Stimulated activated naive B cell treated with anti-CD40 and anti-IgM and Interleukin-4, amounts not matched to agents 10 μg/mL and 1 μg/mL and 100 μg/mL, for 72 hours (primary cell): ENCODE measurements at places on chromosomes 1 and 21.

DNA sequence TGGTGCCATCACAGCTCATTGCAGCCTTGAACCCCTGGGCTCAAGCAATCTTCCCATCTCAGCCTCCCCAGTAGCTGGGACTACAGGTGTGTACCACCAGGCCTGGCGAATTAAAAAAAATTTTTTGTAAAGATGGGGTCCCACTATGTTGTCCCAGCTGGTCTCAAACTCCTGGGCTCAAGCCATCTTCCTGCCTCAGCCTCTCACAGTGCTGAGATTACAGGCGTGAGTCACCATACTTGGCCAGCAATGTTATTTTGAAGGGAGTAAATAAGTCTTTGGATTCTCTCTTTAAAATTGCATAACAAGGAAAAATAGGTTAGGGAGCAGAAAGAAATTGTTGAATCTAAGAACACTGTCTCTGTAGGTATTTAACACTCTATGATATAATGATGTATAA lies 111.3 kb downstream of the RPS6KC1 start:
- no peaks in the 10 kb centered on the region for H3K4me1 ChIP-seq
- no peaks in the 10 kb centered on the region for H3K27me3 ChIP-seq

DNA sequence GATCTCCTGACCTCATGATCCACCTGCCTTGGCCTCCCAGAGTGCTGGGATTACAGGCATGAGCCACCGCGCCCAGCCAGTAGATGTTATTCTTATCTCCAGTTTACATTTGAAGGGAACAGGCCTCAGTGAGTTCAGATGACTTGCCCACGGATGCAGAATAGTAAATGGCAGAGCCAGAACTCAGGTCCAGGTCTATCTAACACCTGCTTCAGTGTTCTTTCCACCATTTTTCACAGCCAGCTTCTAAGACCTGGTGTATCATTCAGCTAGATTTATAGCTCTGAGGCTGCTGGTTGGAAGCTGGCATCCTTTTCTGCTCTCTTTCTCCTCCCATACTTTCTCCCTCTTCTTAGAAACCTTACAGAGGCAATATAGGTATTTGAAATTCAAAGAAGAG lies 10.8 kb downstream of the FABP3 start:
- peaks cover 2% of the 10 kb centered on the region for H3K4me1 ChIP-seq
- DNase-seq, result no peak
- H3K27ac ChIP-seq, result no peak overlapping the region
- H3K27me3 ChIP-seq, result no peaks in the 10 kb centered on the region

- peaks cover 58% of the 10 kb centered on the region for H3K27me3 ChIP-seq
- peak; percentile 37 for DNase-seq
- no peak overlapping the region for H3K4me3 ChIP-seq
- peaks cover 49% of the 10 kb centered on the region for H3K4me1 ChIP-seq
- no peak overlapping the region for H3K27ac ChIP-seq
- peaks cover 9% of the 10 kb centered on the region for H3K36me3 ChIP-seq
These were observed 28.2 kb upstream of the ETS2 start for GRCh38 chr21:38777531-38777930.

DNA sequence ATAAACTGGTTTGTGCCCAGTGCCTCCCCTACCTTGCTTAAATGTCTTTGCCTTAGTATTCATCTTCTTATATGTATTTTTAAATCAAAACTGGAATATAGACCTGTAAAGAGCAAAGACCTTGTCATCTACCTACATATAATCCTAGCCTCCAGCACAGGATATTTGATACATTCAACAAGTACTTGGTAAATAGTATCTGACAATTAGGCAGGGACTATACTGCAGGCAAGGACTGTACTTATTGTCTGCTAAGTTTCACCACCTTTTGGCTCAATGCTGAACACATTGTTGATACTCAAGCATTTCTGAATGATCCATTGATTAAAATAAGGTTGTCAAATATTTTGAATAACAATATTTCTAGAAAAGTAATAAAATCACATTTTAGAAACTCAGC lies 96.4 kb downstream of the PKN2 start:
- H3K4me3 ChIP-seq, result no peak overlapping the region
- no peak for DNase-seq
- peaks cover 2% of the 10 kb centered on the region for H3K4me1 ChIP-seq
- no peak overlapping the region for H3K27ac ChIP-seq
- peaks cover 44% of the 10 kb centered on the region for H3K36me3 ChIP-seq
- no peaks in the 10 kb centered on the region for H3K27me3 ChIP-seq

GRCh38 chr1:179087665-179088064 lies 5.8 kb downstream of the TOR3A start:
- DNase-seq, result no peak
- peak overlapping the region; percentile 47 for H3K27ac ChIP-seq
- H3K4me1 ChIP-seq, result peaks cover 27% of the 10 kb centered on the region
- H3K27me3 ChIP-seq, result no peaks in the 10 kb centered on the region
- no peak overlapping the region for H3K4me3 ChIP-seq

- peaks cover 55% of the 10 kb centered on the region for H3K4me1 ChIP-seq
- H3K4me3 ChIP-seq, result peak overlapping the region; percentile 75
- H3K27me3 ChIP-seq, result no peaks in the 10 kb centered on the region
- peak overlapping the region; percentile 97 for H3K27ac ChIP-seq
- H3K36me3 ChIP-seq, result peaks cover 51% of the 10 kb centered on the region
- peak; percentile 85 for DNase-seq
These were observed 19.8 kb downstream of the KMO start for GRCh38 chr1:241551759-241552638.

GRCh38 chr21:31730712-31731055 lies 1.2 kb downstream of the SCAF4 start:
- H3K27me3 ChIP-seq, result no peaks in the 10 kb centered on the region
- H3K4me1 ChIP-seq, result peaks cover 7% of the 10 kb centered on the region
- H3K4me3 ChIP-seq, result no peak overlapping the region
- H3K27ac ChIP-seq, result peak overlapping the region; percentile 89
- H3K36me3 ChIP-seq, result no peaks in the 10 kb centered on the region

DNA sequence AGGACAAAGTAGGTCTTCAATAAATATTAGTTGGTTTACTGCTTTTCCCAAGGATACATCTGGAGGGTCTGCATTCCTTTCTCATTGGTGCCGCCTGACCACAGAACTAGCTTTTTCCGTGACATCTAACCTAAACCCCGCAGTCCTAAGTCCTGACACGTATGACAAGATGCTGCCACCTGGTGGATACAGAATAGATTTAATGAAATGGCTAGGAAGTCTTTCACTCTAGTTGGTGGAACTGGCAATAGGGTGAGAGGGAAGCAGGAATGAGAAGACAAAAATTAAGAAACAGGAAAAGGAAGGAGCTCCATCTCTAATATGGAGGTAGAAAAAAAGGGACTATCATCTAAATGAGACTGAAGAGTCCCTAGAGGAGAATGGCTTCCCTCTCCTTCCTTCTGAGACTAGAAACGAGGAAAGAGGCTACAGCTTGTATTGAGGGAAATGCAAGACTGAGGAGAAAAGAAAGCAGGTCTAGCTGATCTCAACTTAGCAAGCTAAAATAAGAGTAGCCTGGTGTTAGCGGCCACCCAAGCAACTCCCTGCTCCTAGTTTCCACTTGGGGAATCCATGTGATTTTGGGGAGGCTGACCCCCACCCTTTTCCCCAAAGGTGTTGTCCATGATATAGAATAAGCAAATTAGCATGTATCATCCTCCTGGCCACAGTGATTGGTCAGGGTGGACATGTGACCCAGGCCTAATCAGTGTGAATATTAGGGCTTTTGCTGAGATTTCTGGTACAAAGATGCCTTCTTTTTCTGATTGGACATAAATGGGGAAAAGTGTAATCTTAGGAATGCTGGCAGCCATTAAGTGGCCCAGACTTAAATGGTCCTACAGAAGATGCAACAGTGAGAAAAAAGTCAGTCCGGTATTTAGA lies 5.9 kb downstream of the RFX5 start:
- DNase-seq, result peak; percentile 23
- H3K27me3 ChIP-seq, result no peaks in the 10 kb centered on the region
- H3K36me3 ChIP-seq, result peaks cover 35% of the 10 kb centered on the region
- H3K4me3 ChIP-seq, result no peak overlapping the region

GRCh38 chr1:6450943-6451373 lies 15.0 kb downstream of the TNFRSF25 start:
- H3K27ac ChIP-seq, result no peak overlapping the region
- H3K27me3 ChIP-seq, result peaks cover 76% of the 10 kb centered on the region
- peaks cover 1% of the 10 kb centered on the region for H3K36me3 ChIP-seq
- peaks cover 23% of the 10 kb centered on the region for H3K4me1 ChIP-seq
- no peak for DNase-seq
- H3K4me3 ChIP-seq, result no peak overlapping the region

DNA sequence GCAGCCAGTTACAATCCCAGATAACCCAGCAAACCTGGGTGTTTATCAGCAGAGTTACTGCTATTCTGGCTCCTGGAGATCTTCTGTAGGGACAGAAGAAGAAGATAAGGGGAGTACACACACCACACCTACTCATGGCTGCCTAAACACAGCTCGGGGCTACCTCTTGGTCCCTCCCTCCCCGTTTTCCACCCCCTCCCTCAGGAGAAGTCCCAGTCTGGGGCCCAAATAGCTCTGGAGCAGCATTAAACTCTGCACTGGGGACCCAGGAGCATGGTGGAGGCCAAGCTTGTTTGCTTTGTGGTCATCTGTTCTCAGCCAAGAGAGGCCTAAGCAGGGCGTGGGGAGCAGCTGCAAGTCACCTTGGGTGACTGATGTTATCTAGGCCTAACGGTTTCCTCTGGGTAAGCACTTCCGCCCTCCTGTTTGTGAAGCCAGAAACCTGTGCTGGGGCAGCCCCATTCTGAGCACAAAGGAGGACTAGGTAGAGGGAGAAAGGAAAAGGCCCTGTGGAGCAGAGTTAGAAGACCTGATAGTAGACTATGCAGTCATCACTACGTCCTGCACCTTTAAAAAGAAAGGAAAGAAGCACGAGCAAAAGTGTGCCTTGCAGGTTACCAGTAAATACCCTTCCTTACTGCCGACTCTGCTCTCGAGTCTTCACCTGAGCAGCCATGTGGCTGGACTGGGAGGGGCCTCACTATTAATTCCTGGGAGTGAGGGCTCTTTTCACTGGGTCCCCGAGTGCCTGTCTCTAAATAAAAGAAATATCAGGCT lies 2.0 kb upstream of the RCSD1 start:
- peaks cover 79% of the 10 kb centered on the region for H3K4me1 ChIP-seq
- peaks cover 17% of the 10 kb centered on the region for H3K36me3 ChIP-seq
- no peaks in the 10 kb centered on the region for H3K27me3 ChIP-seq
- H3K4me3 ChIP-seq, result peak overlapping the region; percentile 98

DNA sequence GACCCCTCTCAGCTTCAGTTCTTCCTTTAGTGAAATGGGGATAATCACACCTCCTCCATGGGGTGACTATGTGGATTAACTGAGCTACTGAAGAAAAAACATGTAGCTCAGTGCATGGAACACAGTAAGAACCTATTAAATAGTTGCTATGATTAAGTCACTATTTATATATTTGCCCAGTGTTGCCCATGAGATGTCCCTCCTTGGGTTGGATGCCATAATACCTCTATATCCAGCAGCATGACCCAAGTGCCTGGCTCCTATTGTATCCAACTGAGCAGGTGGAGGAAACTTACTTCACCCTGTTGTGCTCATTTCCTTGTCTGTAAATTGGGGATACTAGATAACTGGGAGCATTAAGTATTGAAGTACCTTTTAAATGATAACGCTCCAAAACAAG lies 47.1 kb upstream of the CYP2J2 start:
- peaks cover 27% of the 10 kb centered on the region for H3K27me3 ChIP-seq
- peaks cover 2% of the 10 kb centered on the region for H3K4me1 ChIP-seq
- H3K36me3 ChIP-seq, result no peaks in the 10 kb centered on the region

- H3K27ac ChIP-seq, result no peak overlapping the region
- peaks cover 3% of the 10 kb centered on the region for H3K36me3 ChIP-seq
- no peak for DNase-seq
- no peak overlapping the region for H3K4me3 ChIP-seq
- H3K4me1 ChIP-seq, result peaks cover 19% of the 10 kb centered on the region
- H3K27me3 ChIP-seq, result no peaks in the 10 kb centered on the region
These were observed 8.4 kb downstream of the UBASH3A start for GRCh38 chr21:42411891-42412635.

DNA sequence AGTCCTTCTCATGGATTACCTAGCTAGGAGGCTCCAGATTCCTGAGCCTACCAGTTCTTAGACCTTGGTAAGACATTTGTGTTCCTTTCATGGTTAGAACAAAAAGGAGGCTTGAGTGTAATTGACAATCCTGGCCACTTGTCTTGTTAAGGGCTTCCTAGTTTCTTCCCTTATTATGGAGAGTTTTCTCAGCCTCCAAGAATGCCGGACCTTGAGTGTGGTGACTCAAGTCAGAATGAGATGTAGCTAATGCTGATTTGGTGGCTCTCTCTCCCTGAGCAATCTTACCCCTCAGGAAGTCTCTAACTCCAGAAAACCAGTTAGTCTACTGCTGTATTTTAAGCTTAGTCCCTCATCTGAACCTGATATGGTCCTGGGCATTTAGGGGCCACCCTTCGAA lies 14.3 kb downstream of the CHI3L2 start:
- H3K27me3 ChIP-seq, result no peaks in the 10 kb centered on the region
- H3K4me3 ChIP-seq, result no peak overlapping the region
- peaks cover 8% of the 10 kb centered on the region for H3K4me1 ChIP-seq
- H3K27ac ChIP-seq, result no peak overlapping the region
- peaks cover 50% of the 10 kb centered on the region for H3K36me3 ChIP-seq

- H3K4me3 ChIP-seq, result no peak overlapping the region
- H3K27me3 ChIP-seq, result no peaks in the 10 kb centered on the region
- DNase-seq, result no peak
- no peaks in the 10 kb centered on the region for H3K4me1 ChIP-seq
- peaks cover 68% of the 10 kb centered on the region for H3K36me3 ChIP-seq
These were observed 20.6 kb downstream of the CEP104 start for GRCh38 chr1:3836421-3836820.
